ENCODE measurements at places on chromosomes 16 and 17.

- no peak for DNase-seq
Measured at GRCh38 chr17:68861602-68862001, 93.6 kb downstream of the ABCA8 start.

- no peak for DNase-seq
Measured at GRCh38 chr16:70682239-70683145, 3.4 kb downstream of the MTSS2 start.

GRCh38 chr16:5979905-5980550 lies 882.4 kb upstream of the EEF2KMT start:
- no peak for DNase-seq

DNA sequence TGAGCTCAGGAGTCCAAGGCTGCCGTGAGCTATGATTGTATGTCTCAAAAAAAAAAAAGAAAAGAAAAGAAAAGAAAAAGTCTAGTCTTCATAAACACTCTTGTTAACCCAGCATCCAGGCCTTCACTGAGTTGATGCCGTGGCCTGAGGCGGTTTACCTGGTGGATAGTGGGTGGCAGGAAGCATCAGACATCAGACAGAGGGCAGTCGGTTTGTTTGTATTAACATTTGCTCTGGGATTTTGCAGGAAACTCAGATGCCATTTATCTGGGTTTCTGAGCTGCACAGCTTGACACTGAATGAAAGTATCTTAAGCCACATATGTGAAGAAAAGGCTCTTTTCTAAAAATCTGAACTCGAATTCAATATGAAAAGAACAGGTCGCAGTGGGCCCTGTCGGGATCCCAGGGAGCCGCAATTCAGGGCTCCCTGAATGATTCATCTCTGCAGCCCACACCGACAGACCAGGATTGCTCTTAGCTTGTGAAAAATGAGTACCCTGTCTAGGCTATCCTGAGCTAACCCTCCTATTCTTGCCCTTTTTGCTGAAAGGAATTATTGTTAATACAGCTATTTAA lies 1.1 kb upstream of the DBNDD1 start:
- no peak for DNase-seq

GRCh38 chr17:65023791-65024190 lies 32.7 kb downstream of the GNA13 start:
- DNase-seq = no peak

- no peak for DNase-seq
Measured at GRCh38 chr17:19311421-19312215, 50.9 kb downstream of the B9D1 start.

GRCh38 chr16:24717411-24717810 lies 12.0 kb upstream of the TNRC6A start:
- no peak for DNase-seq

Data from amygdala (tissue), 56 donors.